Lung (tissue), 17 donors: ENCODE measurements at places on chromosomes 5 and 9. TPM values are rescaled to one million over a fixed set of nuclear protein-coding genes. Genes with fewer than 3 reads are reported as not detected.

GRCh38 chr5:135015942-135016341 lies 18.1 kb downstream of the PITX1 start:
- no peak for DNase-seq

DNA sequence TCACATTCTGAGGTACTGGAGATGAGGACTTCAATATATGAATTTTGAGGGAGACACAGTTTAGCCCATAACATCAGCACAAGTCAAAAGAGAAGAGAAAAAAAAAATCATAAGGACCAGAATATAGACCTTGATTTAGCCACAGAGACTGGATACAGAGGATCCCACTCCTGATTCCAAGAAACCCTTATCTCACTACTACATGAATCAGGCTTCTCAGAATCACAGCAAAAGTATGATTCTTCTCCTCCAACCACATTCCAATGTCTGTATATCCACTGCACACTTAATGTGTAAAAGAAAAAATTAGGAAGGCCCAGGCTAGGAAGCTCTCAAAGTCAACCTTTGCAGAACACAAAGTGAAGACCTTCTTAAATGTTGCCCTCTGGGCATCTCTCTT lies 610.9 kb downstream of the DTWD2 start:
- no peak for DNase-seq

DNA sequence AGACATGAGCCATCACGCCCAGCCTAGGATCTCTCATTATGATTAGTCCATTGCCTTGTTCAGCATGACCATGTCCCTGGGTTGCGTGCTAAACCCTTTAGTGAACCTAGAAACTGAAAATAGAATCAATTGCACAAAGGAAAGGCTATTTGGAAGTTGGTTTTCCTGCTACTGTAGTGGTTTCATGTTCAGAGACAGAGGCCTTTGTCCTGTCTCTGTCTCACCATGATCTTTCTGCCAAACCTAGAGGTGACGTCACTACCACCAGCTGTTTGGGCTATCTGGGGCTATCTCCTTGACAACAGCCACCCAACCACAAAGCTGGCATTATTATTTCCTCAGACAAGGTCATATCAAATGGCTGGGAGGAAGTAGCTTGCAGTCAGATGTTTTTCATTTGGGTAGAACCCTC lies 4.0 kb upstream of the CDK5RAP2 start:
- peak; percentile 35 for DNase-seq

- no peak for DNase-seq
Observed at GRCh38 chr5:154174091-154174490, 16.4 kb upstream of the GALNT10 start.

Gene GPR21
- not detected for polyA plus RNA-seq

- no peak for DNase-seq
Observed at GRCh38 chr5:159095151-159095721, 4.5 kb downstream of the EBF1 start.

Gene PLPPR1
- 0.91 TPM for polyA plus RNA-seq

Gene TRIM36
- 0.60 TPM for polyA plus RNA-seq

DNA sequence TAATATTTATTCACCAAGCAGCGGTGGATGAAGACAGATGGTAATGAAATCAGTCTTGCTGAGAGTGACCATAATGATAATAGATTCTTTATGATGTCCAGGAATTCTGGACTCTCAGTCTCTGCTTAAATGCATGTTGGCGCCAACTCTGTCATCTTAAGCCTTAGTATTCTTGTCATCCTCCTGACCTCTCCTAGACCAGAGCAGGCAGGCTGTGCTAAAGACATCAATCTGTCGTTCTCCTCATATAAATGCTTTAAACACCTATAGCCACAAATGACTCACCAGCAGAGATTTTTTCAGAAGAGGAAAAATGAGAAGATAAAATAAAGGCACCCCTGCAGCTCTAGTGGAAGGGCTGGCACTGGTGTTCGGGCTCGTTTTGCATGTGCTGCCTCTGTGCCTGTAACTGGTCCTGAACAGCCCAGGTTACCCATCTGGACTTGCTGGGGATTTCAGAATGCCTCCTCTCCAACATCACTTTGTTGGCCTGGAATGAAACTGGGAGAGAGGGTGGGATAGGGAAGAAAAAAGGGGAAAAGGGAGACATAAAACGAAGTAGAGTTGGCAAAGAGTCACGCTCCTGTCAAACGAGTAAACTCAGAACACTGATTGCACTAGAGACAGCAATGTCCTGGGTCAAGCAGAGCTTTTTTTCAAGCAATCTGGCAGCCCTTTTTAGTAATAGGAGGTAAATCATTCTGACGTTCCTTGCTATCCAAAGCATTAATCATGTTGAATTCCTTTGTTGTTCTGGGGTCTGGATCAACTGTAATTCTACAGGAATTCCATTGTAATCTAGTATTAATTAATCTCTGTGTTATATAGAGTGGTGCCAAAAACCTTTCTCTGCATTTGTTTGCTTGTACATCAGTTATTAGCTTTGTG lies 195.5 kb upstream of the CLINT1 start:
- no peak for DNase-seq

GRCh38 chr5:169395136-169395535 lies 94.2 kb upstream of the SLIT3 start:
- no peak for DNase-seq

DNA sequence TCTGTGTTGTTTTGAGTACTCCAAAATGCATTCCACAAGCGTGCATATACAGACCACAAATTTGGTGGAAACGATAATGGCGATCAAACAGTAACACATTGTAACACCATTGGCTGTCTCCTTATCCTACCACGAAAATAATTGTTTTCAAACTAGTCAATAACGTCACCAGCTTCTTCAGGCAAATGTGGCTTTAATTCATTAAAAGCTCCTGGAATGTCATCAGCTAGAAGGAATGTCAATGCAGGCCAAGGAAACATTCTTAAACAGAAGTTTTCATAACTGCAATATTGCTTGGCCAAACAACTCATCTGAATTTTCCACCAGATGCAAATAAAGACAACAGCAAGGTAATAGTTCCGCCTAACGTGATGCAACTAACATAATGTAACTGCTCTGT lies 71.6 kb upstream of the XPA start:
- no peak for DNase-seq

Gene SNX24
- polyA plus RNA-seq, result 15.0 TPM

Gene IL3
- polyA plus RNA-seq, result not detected

Gene PHF2
- 20.1 TPM for polyA plus RNA-seq

DNA sequence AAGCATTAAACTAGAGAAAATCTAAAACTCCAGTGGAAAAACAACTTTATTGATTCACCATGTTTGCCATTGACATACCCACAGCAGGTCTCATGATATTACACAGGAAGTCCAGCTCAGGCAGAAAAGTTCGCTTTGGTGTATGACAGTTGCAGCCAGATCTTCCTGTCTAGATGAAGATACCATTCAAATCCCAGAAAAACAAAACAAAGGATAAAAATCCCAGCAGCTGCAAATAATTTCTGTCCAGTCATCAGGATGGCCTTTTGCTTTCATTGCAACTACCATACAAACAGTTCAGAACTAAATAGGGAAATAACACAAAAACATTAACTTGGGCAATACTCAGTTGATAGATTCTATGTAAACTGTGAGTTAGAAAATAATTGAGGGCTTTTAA lies 136.0 kb upstream of the NREP start:
- no peak for DNase-seq

Gene DMAC1
- 12.6 TPM for polyA plus RNA-seq

GRCh38 chr9:93701494-93702218 lies 125.3 kb downstream of the PHF2 start:
- DNase-seq, result no peak

DNA sequence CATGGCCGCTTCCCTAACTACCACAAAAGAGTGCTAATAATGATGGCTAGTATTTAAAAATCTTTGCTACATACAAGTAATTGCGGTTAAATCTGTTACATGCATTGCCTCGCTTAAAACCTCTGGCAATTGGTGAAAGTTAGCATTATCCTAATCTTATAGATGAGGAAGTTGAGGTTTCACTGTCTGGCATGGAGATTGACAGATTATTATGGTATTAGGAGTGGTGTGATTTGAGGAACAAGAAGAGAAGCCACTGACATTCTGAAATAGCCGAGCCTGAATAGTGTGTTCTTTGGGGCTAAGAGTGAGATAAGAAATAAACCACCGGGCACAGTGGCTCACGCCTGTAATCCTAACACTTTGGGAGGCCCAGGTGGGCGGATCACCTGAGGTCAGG lies 45.3 kb upstream of the DPYSL3 start:
- DNase-seq, result no peak

DNA sequence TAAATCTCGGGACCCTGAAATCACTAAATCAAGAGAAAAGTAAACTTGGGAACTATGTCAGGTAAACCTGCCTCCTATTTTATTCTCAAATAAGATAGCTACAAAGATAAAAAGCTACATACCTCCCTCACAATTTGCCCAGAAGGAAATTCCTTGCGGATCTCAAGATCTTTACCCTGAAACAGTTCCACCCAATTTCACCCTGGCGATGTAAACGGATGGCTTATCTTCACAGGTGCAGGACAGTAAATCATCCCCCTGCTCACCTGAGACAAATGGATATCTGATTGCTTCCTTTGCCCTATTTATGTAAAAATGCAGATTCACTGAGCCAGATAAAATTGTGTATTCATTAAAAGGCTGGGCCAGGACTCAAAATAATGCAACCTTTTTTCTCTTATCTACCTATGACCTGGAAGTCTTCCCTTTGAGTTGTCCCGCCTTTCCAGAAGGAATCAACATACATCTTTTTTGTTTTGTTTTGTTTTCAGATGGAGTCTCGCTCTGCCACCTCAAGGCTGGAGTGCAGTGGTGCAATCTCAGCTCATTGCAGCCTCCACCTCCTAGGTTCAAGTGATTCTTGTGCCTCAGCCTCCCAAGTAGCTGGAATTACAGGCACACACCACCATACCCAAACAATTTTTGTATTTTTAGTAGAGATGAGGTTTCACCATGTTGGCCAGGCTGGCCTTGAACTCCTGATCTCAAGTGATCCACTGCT lies 13.8 kb downstream of the TMEM267 start:
- DNase-seq, result no peak

DNA sequence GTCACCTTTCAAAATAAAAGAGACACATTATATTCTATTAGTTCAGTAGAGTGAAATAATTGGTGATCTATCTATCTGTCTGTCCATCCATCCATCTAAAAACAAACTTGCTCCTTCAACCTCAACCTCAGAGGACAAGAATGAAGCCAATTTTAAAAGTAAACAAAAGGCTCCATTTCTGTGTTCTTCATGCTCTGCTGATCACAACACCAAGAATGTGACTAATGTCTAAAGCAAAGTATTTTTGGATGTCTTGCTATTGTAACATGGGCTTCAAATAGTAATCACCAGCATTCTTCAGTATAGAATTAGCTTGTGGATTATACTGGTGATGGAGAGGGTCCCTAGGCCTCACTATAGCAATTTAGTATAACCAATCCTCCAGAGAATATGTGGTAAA lies 1304.4 kb downstream of the MAT2B start:
- no peak for DNase-seq

Gene SMIM33
- polyA plus RNA-seq, result not detected

Gene ARL14EPL
- polyA plus RNA-seq, result 0.10 TPM

DNA sequence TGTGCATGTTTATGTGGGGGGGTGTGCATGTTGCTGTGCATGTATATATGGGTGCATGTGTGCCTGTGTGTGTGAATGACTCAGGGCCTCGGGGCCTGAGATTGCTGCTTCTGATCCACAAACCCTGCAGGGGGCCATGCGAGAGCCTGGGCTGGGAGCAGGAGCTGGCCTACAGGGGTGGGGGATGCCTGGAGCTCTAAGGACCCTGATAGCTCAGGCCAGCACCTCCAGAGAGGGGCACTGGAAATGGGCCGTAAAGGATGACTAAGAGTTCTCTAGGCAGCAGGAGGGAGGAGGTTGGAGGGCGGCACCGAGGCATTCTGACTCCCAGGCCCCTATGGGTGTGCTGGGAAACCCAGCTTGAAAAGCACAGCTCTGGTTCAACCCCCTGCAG lies 6.9 kb upstream of the UBAC1 start:
- DNase-seq, result no peak

- no peak for DNase-seq
Observed at GRCh38 chr5:148912714-148913398, 86.4 kb downstream of the ADRB2 start.

Gene FOXD4L6
- polyA plus RNA-seq, result 0.05 TPM

Gene COL5A1
- 12.2 TPM for polyA plus RNA-seq

DNA sequence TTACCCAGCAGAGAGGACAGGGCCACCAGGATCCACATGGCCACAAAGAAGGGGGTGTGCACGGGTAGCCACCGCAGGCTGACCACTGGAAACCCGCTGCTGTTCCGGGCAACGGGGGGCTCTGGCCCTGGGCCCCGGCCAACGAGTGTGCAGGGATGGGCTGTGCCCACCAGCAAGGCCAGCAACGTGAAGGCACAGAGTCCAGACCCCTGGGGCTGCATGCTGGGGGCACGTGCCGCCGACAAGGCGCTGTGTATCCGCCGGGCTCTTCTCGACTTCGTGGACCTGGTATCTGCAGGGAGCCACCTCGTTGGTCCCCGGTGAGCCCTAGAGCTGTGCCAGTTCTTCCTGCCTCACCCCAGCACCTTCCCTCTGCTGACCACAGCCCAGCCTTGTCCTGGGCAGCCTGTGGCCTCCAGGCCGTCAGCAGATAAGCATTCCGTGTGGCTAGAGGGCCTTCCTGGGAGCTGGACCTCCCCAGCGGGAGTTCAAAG lies 42.2 kb upstream of the CEP72 start:
- peak; percentile 3 for DNase-seq

Gene AJM1
- 1.1 TPM for polyA plus RNA-seq

DNA sequence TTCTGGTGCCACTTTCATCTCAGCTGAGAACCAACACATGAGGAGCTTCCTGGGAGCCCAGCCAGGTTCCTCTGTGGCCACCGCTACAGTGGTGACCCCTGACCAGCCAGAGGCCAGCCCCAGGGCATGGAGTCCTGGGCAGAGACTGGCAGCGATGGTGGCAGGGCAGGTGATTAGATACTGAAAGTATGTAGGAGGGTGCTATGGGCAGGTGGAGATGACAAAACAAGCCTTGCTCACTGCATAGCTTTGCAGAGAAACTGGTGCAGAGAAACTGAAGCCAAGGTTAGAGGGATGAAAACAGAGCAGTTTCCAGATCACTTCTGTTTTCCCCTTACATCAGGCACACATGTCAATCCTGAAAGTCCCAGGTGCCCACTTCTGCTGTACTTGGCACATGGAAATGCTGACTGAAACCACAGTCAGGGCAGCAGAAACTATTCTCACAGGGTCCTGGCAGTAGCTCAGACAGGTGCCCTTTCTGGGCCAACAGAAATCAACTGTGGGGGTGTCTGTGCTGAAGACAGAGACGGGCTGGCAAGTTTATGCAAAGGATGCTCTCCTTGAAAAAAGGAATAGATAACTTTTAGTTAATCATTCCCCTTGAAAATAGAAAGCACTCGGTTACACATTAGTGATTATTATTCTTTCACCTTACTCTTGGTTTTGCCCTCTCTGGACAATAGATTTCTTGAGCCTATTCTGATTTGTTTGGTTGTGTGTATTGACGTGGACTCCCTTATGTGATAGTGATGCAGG lies 90.3 kb downstream of the ANKRD55 start:
- no peak for DNase-seq
